SW 1271 (cell line): ENCODE measurements at places on chromosomes 5 and 9.

DNA sequence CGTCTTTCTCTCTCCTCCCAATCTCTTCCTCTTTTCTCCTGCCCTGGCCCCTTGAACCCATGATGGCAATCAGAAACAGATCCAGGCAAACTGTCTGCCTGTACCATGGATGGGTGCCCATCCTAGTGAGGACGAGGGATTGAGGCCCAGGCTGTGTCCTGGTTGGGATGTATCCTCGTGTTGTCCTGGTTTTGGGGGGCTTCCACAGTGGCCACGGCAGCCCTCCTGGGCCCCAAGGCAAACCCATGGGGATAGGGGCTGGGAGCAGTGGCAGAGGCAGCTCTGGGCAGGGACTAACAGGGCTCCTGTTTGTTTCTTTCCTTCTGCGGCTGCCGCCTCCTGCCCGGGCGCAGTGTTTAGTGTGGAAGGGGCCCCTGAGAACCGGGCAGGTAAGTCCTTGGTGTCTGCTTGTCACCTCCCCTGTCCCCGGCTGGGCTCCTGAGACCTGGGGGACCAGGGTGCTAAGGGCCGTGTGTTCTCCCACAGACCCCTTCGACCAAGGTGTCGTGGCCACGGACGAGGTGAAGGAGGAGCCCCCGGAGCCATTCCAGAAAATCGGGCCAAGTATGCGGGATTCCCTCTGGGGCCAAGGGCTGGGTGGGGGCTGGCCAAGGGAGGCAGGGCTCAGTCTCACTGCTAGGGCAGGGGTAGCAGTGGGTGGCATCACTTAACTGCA, 70.0 kb downstream of the AMBP start:
- DNase-seq = no peak

- DNase-seq = no peak
Measured at GRCh38 chr9:121700832-121701419, 49.5 kb downstream of the DAB2IP start.

- no peak for DNase-seq
Measured at GRCh38 chr5:35096216-35096615, 48.5 kb upstream of the AGXT2 start.

GRCh38 chr5:77140350-77140749, 53.3 kb upstream of the ZBED3 start:
- DNase-seq = no peak

GRCh38 chr5:144421411-144421810, 250.7 kb downstream of the KCTD16 start:
- DNase-seq = no peak

DNA sequence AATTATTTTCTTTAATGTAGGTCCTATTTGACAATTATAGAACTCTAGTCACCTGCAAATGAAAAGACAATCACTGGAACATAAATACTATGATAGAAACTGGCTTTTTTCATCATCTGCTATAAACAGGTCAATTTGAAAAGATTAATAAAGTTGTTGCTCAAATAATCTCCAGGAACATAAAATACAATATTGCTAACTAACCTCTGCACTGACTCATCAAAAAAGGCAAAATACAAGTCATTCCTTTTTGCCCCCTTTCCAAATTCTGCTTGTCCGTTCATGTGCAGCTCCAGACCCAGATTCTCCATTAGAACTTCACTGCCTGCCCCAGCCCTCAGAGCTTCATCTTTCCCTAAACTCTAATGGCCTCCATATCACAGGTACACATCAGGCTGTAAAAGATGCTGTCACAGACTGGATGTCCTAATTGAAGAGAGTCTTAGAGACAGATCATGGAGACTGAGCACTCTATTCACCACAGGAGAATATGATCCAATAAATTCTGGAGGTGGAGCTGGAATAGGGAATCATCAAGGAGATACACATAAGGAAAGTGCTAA, 1.6 kb downstream of the DCTN4 start:
- DNase-seq = no peak
